ENCODE measurements at places on chromosomes 7 and 10. TPM values are rescaled to one million over a fixed set of nuclear protein-coding genes. Genes with fewer than 3 reads are reported as not detected.

Gene PPP3CB
- 44.5 TPM for total RNA-seq

Gene TMEM176B
- total RNA-seq, result not detected

Gene UNC5B
- not detected for total RNA-seq

Gene TMEM225B
- 0.94 TPM for total RNA-seq

Gene SYNPO2L
- 0.08 TPM for total RNA-seq

Gene PPP1R17
- total RNA-seq, result not detected

Gene MICU1
- total RNA-seq, result 39.6 TPM

Gene SLC16A9
- not detected for total RNA-seq

Gene DPYSL4
- total RNA-seq, result 31.1 TPM

Gene OR2A42
- total RNA-seq, result 0.07 TPM

Gene SPDYE2
- total RNA-seq, result 1.1 TPM

Gene KEL
- total RNA-seq, result 0.11 TPM

Gene MGMT
- total RNA-seq, result 23.9 TPM

Gene MYOF
- 1.7 TPM for total RNA-seq

Gene SAMD8
- total RNA-seq, result 14.8 TPM

Gene NOM1
- total RNA-seq, result 28.1 TPM

Gene KCND2
- total RNA-seq, result not detected
